Stimulated activated CD4-positive, alpha-beta T cell treated with anti-CD3 and anti-CD28 coated beads, Interleukin-1b, Interleukin-23, amount 100 ng/mL, for 4 hours (primary cell): ENCODE measurements at places on chromosomes 3 and 15.
A peak's percentile ranks its signal among the peaks of the same experiment; 100 is the strongest.

DNA sequence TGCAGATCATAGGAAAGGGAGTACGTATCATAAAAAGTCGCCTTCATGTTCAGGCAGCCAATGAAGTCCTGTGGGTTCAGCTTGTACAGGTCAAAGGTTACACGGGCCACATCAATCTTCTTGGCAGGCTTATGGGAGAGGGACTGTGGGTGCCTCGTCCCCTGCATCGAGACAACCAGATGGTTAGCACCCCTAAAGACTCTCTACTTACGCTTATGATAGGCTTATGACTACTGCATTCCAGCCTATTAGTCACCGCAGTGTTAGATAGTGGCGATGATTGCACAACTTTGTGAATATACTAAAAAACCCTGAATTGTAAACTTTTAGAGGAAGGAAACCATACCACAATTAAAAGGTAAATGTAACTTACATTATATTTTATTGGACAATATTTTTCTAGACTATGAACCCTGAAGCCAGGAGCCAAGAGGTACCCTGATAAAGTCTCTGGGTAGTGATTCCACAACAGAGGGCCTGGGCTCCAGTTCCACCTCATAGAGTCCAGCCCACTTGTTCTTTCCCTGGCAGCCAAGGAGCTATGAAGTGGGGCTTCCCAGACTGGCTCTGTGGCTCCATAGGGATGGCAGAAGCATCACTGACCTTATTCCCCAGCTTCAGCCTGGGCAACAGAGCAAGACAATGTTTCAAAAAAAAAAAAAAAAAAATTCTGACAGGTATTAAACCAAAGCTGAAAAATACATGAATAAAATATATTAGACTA, 2.5 kb upstream of the FANCD2 start:
- no peak for DNase-seq

DNA sequence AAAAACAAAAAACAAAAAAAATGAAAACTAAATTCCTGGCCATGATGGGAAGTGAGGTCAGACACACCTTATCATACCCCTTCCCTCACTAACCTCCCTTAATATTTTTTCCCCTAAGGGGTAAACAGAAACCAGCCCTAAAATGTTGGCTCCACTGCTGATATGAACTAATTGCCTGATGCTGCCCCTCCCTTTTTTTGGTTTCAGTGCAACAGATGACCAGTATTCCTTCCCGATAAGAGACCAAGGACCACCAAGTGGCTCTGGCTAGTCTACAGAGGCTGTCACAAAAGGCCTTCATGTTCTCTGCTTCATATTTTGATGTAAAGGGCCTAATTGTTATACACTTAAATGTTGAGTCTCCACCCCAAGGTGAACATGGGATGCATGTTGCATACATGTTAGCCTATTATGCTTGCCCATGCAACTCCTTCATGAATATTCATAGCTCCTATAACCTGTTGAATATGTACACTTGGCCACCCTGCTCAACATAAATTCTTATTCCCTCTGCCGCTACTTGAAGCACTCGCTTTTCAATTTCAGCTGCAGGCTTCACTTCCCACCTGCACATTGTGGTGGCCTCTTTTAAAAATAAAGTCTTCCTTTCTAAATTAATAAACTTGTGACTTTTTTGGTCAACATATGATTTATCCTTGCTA, 12.3 kb upstream of the STAC start:
- DNase-seq = no peak

- DNase-seq = no peak
Observed at GRCh38 chr3:54870423-54870822, 57.4 kb downstream of the LRTM1 start.

- DNase-seq = no peak
Observed at GRCh38 chr3:123476967-123477750, 28.3 kb upstream of the ADCY5 start.

- peak; percentile 2 for DNase-seq
Observed at GRCh38 chr15:59371458-59372351, 966 bp downstream of the MYO1E start.

- DNase-seq = no peak
Observed at GRCh38 chr3:99355465-99355864, 282.9 kb upstream of the COL8A1 start.

DNA sequence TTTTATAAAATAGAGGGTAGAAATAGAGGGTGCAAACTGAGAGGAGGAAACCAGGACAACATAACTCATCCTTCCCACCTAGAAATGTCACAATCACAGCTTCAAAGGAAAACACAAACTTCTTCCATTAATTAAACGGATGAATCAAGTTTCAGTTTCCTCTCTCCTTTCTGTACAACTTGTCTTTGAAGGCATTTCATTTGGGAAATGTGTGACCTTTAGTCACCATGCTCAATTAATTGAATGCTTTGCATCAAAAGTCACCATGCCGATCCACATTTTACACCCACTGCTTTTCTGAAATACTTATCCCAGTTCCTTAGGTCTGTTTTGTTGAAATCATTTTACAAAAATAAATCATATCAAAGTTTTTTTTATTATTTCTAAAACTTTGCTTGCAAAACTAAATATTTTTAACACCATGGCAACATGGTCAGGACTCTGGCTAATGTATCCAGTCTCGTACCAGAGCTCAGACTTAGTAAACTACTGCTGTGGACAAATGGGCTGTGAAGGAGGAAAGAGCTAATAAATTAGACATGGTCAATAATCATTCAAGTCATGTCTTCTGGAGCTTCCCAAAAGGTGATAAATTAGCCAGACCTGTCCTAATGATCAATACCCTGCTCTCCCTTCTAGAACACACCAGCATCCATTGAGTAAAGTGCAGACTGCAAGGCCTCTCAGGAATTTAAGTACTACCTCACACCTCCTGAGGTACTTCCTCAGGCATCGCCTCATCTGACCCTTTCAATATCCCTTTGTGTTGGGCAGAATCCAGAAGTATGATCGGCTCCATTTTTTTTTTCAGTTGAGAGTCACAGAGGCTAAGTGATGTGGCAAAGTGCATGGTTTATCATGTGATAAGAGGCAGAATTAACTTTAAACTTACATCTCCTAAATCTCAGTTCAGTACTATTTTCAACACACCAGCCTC, 161.3 kb downstream of the GREM1 start:
- DNase-seq = no peak

- DNase-seq = no peak
Observed at GRCh38 chr15:91864664-91865063, 11.2 kb downstream of the SLCO3A1 start.

- DNase-seq = no peak
Observed at GRCh38 chr3:151675858-151676615, 57.7 kb upstream of the AADACL2 start.

DNA sequence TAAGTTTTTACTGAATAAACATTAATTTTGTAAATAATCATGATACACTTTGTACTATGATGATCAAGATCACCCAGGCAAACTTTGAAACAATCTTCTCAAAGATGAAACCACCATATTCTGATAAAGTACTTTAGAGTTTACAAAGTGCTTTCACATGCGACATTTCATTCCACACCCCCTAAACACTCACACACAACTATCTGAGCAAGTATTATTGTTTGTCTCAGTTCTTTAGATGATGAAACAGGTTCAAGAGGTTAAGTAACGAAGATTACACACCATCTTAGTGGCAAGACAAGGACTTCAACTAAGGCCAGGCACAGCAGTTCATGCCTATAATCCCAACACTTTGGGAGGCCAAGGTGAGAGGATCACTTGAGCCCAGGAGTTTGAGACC, 37.6 kb downstream of the ZNF148 start:
- no peak for DNase-seq

DNA sequence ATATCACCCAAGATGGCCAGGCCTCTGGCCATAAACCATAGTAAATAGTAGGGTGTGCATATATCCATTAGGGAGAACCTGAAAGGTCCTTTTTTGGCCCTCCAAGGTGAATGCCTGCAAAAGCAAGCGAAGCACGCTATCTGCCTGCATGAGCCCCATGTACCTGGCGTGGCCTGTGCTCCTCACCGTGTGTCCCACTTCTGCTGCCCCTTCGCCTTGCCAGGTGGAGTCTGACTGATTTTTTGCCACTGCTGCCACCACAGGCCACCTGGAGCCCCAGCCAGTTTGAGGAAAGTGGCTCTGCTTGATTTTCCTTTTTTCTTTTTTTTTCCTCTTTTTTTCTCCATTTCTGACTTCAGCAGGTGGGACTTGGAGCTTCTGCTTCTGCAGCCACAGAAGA, 139.7 kb downstream of the SNRPN start:
- no peak for DNase-seq
